Epithelial cell of proximal tubule (primary cell): ENCODE measurements at places on chromosomes 7 and 10. TPM values are rescaled to one million over a fixed set of nuclear protein-coding genes. Genes with fewer than 3 reads are reported as not detected.

Gene LRMDA
- total RNA-seq, result 0.75 and 7.2 TPM in 2 replicates

Gene SEMA3C
- 68.6 and 77.1 TPM in 2 replicates for total RNA-seq

Gene FANK1
- 2.8 and 9.2 TPM in 2 replicates for total RNA-seq

Gene ZCCHC24
- 2.0 and 4.7 TPM in 2 replicates for total RNA-seq

Gene CCDC3
- total RNA-seq, result 0.14 and 0.40 TPM in 2 replicates

Gene FMC1
- total RNA-seq, result 6.0 and 22.7 TPM in 2 replicates

Gene HIPK2
- 45.1 and 46.4 TPM in 2 replicates for total RNA-seq

Gene ZNF722
- not detected in 2 replicates for total RNA-seq

Gene CALML3
- not detected in 2 replicates for total RNA-seq

Gene SLC13A1
- not detected in 2 replicates for total RNA-seq

Gene C7orf57
- total RNA-seq, result 0.22 TPM in 1 of 2 replicates, not detected in the other

Gene ADAM22
- total RNA-seq, result 0.63 and 1.2 TPM in 2 replicates

Gene SPDYE2B
- total RNA-seq, result not detected in 2 replicates

Gene SLC16A12
- total RNA-seq, result 1.2 and 3.7 TPM in 2 replicates

Gene CCDC172
- not detected in 2 replicates for total RNA-seq

Gene ZNF862
- 0.80 and 8.0 TPM in 2 replicates for total RNA-seq

Gene CDH23
- total RNA-seq, result under 0.01 TPM in 1 of 2 replicates, not detected in the other

Gene FBXO24
- total RNA-seq, result 0.80 and 1.0 TPM in 2 replicates

Gene CALHM1
- not detected in 2 replicates for total RNA-seq

Gene ANKRD16
- 3.7 and 8.0 TPM in 2 replicates for total RNA-seq

Gene OR9A4
- total RNA-seq, result not detected in 2 replicates

Gene IMPDH1
- 64.3 and 89.3 TPM in 2 replicates for total RNA-seq

Gene LRRC4
- 1.1 and 1.3 TPM in 2 replicates for total RNA-seq

Gene STEAP2
- 2.1 and 2.7 TPM in 2 replicates for total RNA-seq

Gene CDK1
- total RNA-seq, result 127 and 141 TPM in 2 replicates

Gene CACNA2D1
- 3.5 and 6.1 TPM in 2 replicates for total RNA-seq

Gene SCART1
- total RNA-seq, result 0.14 and 1.3 TPM in 2 replicates

Gene HECW1
- not detected in 2 replicates for total RNA-seq

Gene BUB3
- total RNA-seq, result 128 and 226 TPM in 2 replicates

Gene AZGP1
- not detected in 2 replicates for total RNA-seq

Gene SEMA3D
- 0.35 and 0.94 TPM in 2 replicates for total RNA-seq

Gene CPA4
- 19.2 and 19.6 TPM in 2 replicates for total RNA-seq
